Cardiac septum (tissue), 1 donor: ENCODE measurements at places on chromosomes 11 and 22. TPM values are rescaled to one million over a fixed set of nuclear protein-coding genes. Genes with fewer than 3 reads are reported as not detected.

DNA sequence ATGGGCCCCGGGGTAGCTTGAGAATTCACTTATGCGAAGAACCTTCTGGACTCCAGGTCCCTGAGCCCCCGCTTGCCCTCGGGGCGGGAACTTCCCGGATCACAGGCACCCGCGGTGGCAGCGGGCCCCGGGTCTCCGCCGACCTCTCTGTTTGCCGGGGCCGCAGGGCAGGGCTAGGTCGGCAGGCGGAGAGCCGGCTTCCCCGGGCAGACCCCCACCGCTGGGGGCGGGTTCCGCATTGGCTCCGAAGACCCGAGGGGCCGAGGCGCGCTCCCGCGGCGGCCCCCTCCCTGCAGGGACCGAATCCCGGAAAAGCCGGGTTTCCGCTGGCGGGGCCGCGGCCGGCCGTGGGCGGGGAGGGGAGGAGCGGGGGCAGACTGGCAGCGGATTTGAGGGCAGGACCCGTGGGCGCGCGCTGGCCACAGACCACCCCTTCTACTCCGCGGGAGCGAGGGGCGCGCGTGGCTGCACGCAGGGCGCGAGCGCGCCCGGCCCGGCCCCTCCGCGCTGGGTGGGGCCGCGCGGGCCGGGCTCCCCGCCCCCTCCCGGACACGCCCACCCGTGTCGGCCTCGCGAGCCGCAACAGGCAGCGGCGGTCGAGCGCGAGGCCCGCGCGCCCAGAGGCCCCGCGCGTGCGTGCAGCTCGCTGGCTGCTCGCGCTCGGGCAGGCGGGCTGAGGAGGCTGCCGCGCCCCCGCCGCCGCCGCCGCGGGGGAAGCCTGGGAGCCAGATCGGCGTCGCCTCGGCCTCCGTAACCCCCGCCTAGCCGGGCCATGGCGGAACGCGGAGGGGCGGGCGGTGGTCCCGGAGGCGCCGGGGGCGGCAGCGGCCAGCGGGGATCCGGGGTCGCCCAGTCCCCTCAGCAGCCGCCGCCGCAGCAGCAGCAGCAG lies at the start of gene PACS1:
Gene PACS1, plus strand, starts transcription at position 558 of the 889 bp plus-strand sequence. Its CDS starts 215 bp downstream, at position 773.
- DNase-seq: peak; percentile 93

- DNase-seq: no peak
These were observed 75.2 kb downstream of the USP47 start for GRCh38 chr11:11916981-11917399.

- no peak for DNase-seq
These were observed 85.0 kb upstream of the CLPB start for GRCh38 chr11:72519220-72519881.

DNA sequence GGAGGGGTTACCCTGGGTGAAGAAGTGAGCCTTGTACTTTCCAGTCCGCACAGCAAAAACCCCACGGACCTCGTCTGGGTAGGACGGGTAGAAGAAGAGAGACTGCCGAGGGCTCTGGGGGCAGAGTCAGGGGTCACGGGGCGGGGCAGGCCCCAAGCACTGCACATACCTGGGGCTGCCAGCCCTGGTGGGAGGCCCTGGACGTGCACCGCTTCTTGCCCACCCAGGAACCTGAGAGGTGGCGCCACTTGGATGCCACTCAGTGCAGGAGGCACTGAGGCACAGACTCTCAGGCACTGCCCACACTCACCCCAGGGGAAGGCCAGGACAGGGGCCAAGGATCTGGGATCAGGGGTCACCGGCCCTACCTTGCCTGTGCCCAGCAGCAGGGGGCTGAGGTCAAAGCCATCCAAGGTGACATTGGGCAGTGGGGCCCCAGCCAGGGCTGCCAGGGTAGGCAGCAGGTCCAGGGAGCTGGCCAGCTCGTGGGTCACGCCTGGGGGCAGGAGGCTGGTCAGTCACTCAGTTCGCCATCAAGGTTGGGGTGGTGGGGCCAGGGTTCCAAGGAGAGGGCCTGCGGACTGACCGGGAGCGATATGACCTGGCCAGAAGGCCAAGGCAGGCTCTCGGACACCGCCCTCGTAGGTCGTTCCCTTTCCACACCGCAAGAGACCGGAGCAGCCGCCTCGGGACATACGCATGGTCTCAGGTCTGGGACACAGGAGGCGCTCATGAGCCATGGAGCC lies 2.2 kb downstream of the ARSA start:
- peak; percentile 72 for DNase-seq

DNA sequence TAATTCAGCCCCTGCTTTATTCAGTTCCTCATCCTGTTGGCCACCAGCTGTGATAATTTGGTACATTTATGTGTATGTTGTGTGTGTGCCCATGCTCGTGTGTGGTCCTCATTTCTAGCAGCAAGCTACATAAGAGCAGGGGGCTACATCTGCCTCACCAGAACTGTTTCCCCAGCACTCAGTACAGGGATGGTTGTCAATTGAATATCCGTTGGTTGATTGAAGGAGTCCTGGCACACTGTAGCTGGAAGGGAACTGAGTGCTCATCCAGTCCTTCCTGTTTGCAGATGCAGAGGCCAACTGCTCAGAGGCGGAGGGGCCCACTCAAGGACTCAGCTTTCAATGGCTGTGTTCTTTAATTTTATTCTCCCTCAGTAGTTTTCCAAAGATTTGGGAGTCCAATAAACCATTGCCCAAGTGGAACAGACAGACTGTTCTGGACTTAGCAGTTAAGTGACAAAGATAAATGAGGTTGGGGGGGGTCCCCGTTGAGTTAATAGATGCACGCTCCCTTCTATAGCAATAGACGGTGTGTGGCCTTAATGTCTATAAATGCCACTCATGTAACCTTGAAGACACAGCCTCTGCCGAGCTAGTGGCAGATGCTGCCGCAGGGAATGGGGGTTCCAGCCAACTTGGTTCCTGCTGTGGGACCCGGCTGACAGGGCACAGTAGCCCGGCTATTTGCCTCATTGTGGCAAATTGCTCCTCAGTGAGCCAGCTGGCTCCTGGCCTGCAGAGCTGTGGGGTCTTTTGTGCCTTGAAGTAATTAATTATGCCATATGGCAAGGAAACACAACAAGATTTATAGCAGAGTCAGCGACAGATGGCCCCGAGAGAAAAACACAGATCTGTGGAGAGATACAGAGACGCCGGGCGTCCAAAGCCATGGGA lies 71.4 kb upstream of the GRK3 start:
- DNase-seq: no peak

GRCh38 chr11:44149651-44150050 lies 54.2 kb downstream of the EXT2 start:
- DNase-seq: no peak

GRCh38 chr11:28697920-28698827 lies 590.0 kb downstream of the METTL15 start:
- DNase-seq: no peak

GRCh38 chr11:69167916-69168691 lies 12.4 kb downstream of the SMIM38 start:
- DNase-seq: no peak

DNA sequence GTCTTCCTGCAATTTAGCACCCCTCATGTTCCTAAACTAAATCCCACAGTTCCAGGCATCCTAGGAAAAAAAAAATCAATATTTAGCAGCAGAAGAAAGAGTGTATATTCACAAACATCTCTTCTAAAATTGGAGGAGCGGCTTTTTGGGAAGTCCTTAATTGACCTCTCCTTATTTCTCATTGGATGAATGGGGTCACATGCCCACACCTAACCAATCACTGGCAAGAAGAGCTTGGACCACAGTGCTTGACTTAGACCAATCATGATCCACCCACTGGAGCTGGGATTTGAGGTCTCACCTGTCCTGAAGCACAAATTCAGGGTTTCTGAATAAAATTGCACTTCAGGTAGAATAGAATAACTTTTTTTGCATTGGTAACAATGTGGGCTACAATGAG lies 16.0 kb downstream of the CD44 start:
- DNase-seq: no peak

Gene CBLIF
- not detected for total RNA-seq

GRCh38 chr22:48885919-48886305 lies 941.8 kb downstream of the BRD1 start:
- DNase-seq: peak; percentile 51

Gene KCNE3
- total RNA-seq: 2.1 TPM

DNA sequence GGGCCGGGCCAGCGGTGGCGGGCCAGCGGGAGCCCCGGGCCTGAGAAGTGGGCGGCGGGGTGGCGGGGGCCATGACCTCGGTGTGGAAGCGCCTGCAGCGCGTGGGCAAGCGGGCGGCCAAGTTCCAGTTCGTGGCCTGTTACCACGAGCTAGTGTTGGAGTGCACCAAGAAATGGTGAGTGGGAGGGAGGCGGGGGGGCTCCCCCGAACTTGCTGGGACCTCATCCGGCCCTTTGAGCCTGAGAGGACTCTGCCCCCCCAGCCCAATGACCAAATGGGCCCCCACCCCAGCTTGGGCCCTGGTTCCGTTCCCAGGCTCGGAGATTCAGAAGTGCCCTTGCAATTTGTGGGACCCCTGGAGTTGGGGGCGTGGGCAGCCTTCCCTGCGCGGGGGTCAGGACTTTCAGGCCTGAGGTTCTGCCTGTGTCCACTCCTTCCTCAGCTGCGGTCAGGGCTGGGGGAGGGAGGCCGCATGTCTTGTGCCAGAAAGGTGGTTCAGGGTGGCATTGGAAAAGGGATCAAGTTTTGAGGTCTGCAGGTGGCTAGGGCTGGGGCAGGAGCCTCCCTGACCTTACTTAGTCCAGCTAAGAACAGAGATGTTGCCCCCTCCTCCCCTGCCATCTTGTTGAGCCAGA lies 496 bp downstream of the EHBP1L1 start:
- no peak for DNase-seq

Gene MAPK8IP1
- 7.5 TPM for total RNA-seq

GRCh38 chr11:9020916-9021315 lies 17.1 kb upstream of the NRIP3 start:
- no peak for DNase-seq

GRCh38 chr11:124759266-124760204 lies 2.6 kb downstream of the ESAM start:
- peak; percentile 86 for DNase-seq

DNA sequence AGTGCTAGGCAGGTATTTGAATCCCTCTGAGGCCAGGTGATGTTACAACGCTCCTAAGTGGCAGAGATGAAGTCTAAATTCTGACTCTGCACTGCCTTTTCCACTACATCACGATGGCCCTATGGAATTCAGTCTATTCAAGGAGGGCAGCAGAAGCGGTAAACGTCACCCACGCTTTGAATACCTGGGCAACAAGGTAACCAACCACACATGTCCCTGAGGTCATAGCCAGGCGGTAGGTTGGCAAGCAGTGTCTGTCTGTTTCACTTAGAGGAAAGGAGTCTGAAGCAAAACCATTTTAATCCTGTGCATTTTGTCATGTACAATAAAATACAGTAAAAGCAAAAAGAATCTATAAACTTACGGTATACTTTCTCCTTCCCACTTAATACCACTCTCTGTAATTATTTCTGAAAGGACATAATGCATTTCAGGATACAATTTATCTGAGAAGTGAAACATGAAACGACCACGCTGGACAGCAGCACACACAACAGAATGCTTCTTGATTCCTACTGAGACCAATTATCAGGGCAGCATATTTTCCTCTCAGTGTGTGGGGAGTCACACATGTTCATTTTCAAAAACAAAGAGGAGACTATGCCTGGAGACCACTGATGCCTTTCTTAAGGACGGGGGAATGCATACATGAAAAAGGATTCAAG lies 51.3 kb downstream of the PRDM10 start:
- no peak for DNase-seq

DNA sequence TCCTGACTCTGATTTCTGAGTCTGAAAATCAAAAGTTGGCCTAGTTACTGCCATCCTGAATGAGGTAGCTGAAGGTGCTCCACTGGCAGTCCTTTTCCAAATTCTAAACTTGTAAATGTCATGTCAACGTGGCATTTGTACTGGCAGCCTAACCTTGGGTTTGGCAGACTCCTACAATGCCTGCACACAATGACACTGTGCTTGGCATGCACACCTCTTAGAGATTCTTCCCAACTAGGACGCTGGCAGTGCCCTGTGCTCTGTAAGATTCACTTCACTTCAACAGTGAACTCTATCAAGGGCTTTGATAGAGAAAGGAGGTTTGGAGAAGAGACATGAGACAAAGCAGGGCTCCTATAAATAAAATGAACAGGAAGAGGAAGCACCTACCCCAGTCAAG lies 21.9 kb upstream of the PPP2R1B start:
- peak; percentile 79 for DNase-seq

DNA sequence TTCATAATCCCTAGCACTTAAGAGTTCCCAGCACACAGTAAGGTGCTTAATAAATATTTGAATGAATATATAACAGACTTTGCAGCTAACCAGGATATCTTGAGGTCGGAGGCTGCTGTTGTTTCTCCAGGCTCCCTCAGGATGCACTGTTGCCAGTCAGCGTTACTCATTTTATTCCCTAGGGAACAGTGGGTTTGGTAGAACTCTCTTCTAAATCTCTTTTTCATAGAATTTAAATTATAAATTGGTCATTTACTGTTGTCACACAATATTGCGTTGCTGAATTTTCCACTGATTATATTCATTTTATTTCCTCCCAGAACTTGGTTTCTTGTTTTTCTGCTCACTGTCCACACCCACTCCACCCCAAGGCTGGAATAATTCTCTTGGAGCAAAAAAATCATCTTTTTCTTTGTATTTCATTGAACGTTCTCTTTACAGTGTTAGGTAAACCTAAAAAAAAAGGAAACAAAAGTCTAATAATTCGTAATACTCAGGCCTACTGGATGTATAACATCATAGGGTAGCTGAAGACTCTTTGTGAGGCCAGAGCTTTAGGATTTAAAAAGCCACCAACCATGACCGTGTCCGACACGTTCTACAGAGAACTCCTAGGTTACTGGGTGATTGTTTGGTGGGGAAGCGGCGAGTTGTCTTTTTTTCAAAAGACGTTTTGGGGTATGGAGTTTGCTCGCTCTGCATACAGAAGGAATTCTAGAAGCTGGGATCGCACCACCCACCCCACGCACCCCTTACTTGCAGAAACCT lies 766 bp upstream of the CAPRIN1 start:
- no peak for DNase-seq

- no peak for DNase-seq
These were observed 18.7 kb downstream of the CACNG2 start for GRCh38 chr22:36684841-36685240.

DNA sequence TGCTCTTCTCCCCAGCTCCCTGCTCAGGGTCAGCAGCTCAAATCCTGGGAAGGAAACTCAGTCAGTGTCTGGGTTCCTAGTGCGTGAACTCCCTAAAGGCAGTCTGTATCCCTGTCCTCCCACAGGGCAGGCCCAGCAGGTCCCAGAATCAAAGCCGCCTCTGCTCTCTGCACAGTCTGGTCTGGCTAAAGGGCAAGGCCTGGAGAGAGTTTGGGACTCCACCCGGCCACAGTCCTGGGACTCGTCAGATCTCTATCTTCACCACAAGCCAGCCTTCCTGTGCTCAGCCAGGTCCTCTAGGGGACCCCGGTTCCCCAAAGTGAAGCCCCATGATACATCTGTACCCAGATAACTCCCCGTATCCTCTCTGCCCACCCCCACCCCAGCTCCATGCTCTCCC lies 56.2 kb upstream of the CSNK2A3 start:
- no peak for DNase-seq

Gene TMEM132A
- 4.9 TPM for total RNA-seq

Gene DGAT2
- total RNA-seq: 10.3 TPM

GRCh38 chr11:23604966-23605365 lies 744.7 kb upstream of the CCDC179 start:
- DNase-seq: no peak

- no peak for DNase-seq
These were observed 131.8 kb downstream of the UVRAG start for GRCh38 chr11:75946531-75947530.

Gene FJX1
- total RNA-seq: 3.6 TPM

Gene MPZL2
- total RNA-seq: 24.2 TPM

- DNase-seq: peak; percentile 80
These were observed 87.9 kb upstream of the CLPB start for GRCh38 chr11:72522186-72522585.

- no peak for DNase-seq
These were observed 210.6 kb upstream of the LUZP2 start for GRCh38 chr11:24286238-24286637.

Gene TUB
- 12.2 TPM for total RNA-seq

Gene RRP8
- total RNA-seq: 21.3 TPM

Gene FAM111B
- total RNA-seq: not detected

Gene RAB3IL1
- 9.4 TPM for total RNA-seq
